ENCODE measurements at places on chromosomes 4 and X.

DNA sequence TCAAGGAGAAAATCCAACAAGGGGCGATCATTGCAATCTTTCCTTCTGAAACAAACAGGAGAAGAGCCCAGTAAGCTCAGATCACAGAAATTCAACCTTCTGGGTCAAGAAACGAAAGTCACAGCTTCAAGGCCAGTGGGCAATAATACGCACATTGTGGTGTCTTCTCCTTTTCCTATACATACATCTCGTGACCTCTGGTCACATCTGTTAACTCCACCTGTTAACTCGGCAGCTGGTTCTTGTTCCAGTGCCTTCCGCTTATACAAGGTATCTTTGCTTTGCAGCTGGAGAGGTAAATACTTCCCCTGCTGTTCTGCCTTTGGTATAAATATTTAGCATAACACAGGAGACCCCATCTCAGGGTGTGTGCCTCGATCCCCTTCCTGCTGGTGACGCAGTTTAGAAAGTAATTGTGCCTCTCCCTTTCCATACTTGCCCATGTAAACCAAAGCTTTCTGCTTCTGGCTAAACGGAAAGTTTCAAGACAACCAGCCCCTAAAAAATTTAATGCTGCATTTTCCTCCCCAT lies 45.0 kb downstream of the CCDC149 start:
- no peak for DNase-seq

DNA sequence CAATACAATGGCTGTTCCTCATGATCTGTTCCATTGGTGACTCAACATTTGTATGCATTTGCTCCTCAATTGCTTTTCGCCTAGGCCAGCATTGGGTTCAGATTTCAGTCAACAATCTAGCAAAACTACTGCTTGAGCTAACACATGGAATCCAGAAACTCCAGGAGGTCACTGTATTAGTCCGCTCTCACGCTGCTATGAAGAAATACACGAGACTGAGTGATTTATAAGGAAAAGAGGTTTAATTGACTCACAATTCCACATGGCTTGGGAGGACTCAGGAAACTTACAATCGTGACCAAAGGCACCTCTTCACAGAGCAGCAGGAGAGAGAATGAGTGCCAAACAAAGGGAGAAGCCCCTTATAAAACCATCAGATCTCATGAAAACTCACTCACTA lies 67.1 kb downstream of the RXFP1 start:
- DNase-seq, result no peak

DNA sequence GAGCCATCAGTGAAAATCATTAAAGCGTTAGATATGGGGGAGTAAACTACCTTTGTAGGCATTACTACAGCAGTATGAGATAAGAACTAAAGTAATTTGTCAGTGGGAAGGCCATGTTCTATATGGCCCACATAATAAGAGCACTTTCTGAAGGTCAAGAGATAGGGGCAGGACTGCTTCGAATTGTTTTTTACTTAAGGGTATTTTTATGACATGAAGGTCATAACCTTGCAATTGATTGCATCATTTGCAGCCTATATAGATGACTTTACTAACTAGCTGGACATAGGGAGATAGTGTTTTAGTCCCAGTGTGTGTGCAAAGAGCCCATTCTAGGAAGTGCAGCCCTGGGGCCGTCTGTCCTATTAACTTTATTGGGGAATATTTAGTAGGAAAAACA lies 23.6 kb upstream of the GC start:
- no peak for DNase-seq

GRCh38 chr4:168353746-168354145 lies 35.2 kb upstream of the DDX60 start:
- no peak for DNase-seq

- no peak for DNase-seq
These were observed 12.9 kb upstream of the C4orf54 start for GRCh38 chr4:99670409-99671073.

- no peak for DNase-seq
These were observed 1.7 kb downstream of the SLAIN2 start for GRCh38 chr4:48343035-48343434.

GRCh38 chr4:78545275-78546246 lies 6.0 kb upstream of the ANXA3 start:
- DNase-seq, result no peak

DNA sequence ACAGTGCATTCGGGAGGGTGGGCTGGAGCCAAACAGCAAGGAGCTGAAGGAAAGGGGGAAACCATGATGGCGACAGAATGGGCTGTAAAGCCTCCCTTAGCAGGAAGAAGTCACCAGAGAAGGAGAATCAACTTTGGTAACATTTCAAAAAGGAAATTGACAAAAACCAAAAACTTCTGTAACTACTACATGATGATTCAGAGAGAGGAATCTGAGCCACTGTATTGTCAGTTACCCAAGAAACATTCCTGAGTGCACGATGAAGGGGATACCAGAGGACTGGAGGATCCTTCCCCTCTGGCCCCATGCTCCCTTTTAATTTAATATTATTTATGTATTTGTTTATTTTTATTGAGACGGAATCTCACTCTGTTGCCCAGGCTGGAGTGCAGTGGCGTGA lies 26.3 kb downstream of the PDHA1 start:
- peak; percentile 47 for DNase-seq

- no peak for DNase-seq
These were observed 65.8 kb downstream of the TEC start for GRCh38 chr4:48203819-48204218.

GRCh38 chr4:23382879-23383278 lies 507.0 kb downstream of the PPARGC1A start:
- no peak for DNase-seq

DNA sequence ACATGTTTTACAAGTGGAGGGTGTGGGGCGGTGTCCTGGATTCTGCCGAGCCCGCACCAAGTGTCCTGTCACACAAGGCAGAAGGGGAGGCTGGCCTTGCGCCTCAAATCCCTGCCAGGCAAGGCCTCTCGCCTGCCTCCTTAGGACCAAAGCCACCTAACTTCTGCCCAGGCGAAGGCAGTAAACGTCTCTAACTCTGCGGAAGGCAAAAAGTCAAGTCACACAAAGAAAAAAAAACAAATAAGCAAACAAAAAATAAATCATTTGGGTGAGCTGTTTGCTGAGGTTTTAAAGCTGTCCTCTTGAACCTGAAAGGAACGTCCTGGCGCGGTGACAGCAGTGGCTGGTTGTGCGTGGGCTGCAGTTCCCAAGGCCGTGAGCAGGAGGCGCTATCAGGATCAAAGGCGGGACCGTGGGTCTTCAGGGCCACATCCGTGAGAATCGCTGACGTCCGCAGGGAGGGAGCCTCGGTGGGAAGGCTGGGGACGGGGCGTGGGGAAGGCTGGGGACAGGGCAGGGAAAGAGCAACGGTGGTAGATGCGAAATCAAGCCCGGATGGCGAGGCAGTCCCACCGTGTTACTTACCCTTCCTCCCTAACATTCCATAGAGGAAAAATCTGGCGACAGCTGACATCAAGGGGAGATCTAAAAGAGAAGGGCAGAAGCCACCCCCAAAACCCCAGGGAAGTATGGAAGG lies 99.1 kb downstream of the TRAPPC11 start:
- DNase-seq, result no peak

GRCh38 chrX:24266996-24267395 lies 46.9 kb downstream of the SUPT20HL2 start:
- peak; percentile 18 for DNase-seq

- no peak for DNase-seq
These were observed 10.1 kb upstream of the ERAS start for GRCh38 chrX:48816014-48816810.

DNA sequence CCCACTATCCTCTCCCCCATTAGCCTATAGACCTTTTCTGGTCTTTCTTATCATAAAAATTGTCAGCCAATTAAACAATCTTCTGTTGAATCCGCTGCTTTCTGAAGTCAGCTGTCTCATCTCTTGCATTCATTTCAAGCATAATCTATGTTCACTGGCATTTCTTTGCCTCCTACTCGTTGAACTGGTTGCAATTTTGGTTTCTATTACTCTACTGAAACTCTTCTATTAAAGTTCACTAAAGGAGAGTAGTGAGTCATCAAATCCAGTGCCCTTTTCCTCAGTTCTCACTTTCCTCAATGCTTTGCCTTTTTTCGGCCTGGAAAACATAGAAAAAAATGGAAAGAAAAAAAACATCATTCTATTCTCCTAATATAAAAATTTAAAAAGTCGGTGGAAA lies 23.9 kb upstream of the CXCL13 start:
- no peak for DNase-seq

GRCh38 chr4:152817331-152817730 lies 37.6 kb downstream of the ARFIP1 start:
- DNase-seq, result no peak

DNA sequence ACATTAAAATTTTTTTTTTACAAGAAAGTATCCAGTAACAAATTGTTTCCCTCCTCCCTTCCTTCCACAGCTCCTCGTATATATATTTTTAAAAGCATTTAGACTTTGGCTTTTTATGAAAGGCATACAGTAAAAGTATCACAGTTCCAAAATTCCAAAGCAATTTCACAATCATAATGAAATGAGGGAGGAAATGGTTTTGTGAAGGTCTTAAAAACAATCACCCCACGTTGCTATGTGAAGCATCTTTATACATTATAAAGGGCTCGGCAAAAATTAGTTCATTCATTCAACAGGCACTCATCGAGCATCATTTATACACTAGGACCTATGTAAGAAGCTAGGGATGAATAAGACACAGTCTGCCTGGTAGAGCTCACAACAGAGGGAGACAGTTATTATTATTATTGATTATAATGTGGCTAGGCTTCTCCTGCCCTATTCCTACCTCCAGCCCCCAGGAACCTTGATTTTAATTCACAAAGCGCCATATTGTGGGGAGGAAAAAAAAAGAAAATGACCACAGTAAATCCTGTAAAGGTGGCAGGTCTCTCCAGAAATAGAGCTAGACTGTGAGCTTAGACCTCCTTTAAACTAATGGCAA lies 239.9 kb downstream of the MAML3 start:
- peak; percentile 43 for DNase-seq

DNA sequence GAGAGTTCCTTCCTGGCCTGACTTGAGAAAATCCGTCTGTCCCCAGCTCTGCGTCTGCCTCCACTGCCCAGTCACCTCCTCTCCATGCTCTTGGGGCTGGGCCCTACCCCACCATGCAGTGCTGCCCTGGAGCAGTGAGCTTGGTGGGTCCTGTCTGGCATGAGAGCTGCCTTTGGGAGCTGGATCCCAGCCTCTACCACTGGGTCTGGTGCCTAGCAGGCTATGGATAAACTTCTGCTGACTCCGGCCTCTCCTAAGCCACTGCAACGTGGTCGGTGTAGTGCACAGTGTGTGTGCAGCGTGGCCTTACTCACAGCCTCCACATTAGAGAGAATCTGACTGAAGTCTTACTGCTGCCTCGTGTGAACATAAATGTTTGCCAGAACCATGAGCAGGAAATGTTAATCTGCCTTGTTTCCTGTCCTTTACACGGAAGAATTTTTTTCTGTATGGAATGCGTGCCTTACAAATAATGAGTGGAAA lies 47.6 kb downstream of the HTT start:
- peak; percentile 58 for DNase-seq

DNA sequence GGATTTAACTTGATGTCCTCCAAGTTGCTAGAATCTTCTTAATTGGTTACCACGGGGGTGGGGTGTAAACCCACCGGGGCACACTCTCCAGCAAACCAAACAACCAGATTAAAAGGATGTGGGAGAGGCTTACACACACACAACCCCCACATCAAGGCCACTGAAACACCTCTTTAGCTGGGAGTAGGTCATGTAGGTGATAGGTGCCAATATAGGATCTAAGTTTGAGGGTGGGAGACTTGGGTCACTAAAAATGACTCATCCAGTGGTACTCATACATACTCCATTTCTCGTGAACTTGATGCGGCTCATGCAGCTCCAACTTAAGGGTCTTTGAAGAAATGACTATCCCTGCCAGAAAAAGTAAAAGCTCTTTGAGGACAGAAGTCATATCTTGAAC lies 20.5 kb upstream of the CD40LG start:
- DNase-seq, result no peak

DNA sequence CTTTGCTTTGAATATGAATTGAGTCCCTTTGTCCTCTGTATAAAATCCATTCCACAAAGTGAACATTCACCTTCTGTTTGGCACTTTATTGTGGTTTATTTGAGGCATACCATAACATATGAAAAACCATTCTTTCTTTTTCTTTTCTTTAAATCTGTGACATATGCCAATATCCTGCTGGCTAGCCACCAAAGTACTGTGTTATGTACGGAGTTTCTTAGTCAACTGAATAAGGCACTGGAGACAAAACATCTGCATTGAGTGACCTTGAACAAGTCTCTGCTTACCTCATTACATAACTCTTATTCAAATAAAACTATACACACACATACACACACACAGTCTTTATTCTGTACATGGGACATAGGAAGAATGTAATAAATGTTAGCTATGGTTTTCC lies 872.8 kb downstream of the C4orf33 start:
- DNase-seq, result no peak

DNA sequence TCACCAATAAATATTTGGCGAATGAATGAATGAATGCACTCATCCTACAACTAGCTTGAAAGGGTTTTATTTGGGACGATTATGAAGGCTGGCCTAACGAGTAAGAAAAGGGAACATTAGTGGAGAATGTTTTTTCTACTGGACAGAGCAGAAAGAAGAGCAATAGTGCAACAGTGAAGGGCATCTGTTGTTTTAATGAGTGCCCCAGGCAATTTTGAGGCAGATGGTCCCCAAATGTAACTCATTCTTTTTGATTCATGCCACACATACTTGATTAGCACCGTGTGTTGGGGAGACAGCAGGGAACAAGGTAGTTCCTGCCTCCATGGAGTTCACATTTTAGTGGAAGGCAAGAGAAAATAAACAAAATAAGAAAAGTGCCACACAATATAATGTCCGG lies 22.7 kb upstream of the INTS6L start:
- no peak for DNase-seq

- DNase-seq, result no peak
These were observed 111.1 kb downstream of the KLF8 start for GRCh38 chrX:56343219-56343618.

DNA sequence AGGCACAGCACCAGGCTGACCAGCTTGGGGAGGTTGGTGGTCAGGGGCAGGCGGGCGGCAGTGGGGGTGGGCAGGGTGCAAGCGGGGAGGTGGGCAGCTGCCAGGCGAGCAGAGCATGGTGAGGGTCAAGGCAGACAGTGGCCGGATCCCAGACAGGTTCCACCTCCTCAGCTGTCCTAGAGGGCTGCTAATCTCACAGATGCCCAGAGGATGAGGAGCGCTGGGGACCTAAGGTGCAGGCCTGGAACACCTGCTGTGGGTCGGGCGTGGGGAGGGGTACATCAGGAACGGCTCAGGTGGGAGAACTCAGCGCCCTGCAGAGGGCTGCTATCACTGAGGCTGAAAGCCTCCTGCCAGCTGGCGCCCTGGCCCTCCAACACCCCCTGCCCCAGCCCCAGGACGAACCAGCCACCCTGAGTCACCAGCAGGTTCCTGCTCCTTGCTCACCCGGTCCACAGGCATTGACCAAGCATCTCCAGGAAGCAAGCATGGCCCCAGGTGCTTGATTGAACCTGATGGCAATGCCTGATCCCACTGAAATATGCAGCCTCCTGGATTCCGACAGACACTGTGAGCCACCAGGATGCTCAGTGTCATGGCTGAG lies 28.4 kb upstream of the C4orf50 start:
- DNase-seq, result no peak

- DNase-seq, result peak; percentile 38
These were observed 307.8 kb upstream of the DIPK2B start for GRCh38 chrX:45508454-45508853.
